ENCODE measurements at places on chromosomes 1 and 21.

DNA sequence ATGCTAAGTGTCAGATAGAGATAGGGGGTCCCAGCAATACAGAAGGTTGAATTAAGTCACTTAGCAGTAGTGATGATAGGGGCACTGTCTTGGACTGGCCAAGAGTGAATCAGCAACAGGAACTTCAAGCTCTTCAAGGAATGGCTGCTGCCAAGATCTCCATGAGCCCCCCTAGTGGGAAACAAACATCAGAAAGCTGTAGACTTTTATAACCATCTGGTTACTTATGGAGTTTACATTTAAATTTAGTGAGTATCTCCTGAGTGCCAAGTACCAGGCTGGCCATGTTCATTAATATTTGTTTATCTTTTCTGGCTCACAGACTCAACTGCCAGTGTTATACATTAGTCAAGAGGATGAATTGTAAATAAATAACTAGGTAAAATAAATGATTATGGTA lies 327.3 kb downstream of the TTLL7 start:
- DNase-seq = no peak

GRCh38 chr1:93598396-93598795 lies 83.2 kb downstream of the BCAR3 start:
- no peak for DNase-seq

DNA sequence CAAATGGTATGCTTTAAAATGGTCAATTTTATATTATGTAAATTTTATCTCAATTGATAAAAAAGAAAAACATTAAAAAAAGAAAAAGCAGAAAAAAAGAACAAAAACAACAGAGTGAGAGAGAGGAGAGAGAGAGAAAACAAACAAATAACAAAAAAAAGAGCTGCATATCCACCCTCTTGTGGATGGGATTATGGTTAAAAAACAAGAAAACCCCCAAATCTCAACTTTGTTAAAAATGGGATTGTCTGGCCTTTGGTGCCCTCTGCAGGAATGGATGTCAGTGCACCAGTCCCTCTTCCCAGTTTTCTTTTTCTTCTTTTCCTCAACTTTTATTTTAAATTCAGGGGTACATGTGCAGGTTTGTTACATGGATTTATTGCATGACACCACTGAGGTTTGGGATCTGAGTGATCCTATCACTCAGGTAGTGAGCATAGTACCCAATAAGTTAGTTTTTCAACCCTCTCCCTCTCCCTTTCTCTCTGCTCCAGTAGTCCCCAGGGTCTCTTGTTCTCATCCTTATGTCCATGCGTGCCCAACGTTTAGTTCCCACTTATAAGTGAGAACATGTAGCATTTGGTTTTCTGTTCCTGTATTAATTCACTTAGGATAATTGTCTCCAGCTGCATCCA lies 28.1 kb downstream of the RNF187 start:
- no peak for DNase-seq

- DNase-seq = no peak
Measured at GRCh38 chr1:202245391-202245790, 51.8 kb downstream of the LGR6 start.

DNA sequence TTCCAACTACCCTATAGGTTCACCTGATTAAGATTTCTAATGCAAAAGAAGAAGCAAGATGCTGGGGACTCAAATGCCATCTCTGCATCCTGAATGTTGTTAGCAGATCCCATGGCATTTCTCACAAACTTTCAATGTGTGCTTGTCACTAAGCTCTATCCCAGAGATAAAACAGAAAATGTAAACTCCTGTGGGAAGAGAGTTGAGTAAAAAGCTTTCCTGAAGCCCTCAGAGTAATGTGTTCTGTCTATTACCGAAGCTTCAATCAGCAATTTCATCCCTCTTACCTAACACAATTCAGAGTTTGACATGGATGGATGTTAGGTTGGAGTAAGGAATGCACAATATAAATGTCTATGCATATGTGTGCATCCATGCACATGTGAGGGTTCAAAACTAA lies 829.9 kb upstream of the PRMT6 start:
- DNase-seq = no peak

DNA sequence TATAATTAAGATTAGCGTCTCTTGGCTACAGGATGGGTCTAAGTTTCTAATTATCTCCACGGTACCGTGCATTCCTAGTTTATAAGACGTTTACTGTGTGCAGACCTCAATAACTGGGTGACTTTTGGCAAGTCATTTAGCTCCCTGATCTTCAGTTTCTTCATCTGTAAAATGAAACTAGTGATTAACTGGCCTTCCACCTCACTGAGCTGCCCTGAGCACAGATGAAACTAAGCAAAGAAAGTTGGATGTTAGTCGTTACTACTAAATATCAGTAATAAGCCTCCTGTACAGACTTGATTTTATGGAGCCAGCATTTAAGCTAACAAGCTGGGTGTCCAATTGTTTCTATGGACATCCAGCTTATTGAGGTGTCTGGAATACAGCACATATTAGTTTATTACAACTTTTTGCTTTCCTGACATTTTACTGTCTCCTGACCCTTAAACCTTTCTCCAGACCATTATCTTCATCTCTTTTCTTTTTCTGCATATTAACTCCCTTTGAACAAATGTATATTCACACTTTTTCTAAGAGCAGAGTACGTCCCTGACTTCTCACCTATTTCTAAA lies 1.1 kb downstream of the CR2 start:
- no peak for DNase-seq

GRCh38 chr1:215819114-215819513 lies 252.0 kb downstream of the KCTD3 start:
- DNase-seq = no peak
